Left renal cortex interstitium (tissue), 4 donors: ENCODE measurements at places on chromosomes 6 and 20. TPM values are rescaled to one million over a fixed set of nuclear protein-coding genes. Genes with fewer than 3 reads are reported as not detected.

Gene BACH2
- 9.5 TPM for polyA plus RNA-seq

Gene ARFGEF3
- polyA plus RNA-seq: 6.5 TPM

Gene RAB44
- not detected for polyA plus RNA-seq

Gene ZNF831
- polyA plus RNA-seq: 0.09 TPM

Gene SIRPB1
- 1.7 TPM for polyA plus RNA-seq

Gene BCKDHB
- 33.1 TPM for polyA plus RNA-seq

Gene AVP
- polyA plus RNA-seq: 0.46 TPM

Gene MOG
- polyA plus RNA-seq: not detected

Gene TP53RK
- polyA plus RNA-seq: 20.0 TPM

Gene SLC35F1
- polyA plus RNA-seq: 3.1 TPM

Gene TSHZ2
- polyA plus RNA-seq: 14.2 TPM

DNA sequence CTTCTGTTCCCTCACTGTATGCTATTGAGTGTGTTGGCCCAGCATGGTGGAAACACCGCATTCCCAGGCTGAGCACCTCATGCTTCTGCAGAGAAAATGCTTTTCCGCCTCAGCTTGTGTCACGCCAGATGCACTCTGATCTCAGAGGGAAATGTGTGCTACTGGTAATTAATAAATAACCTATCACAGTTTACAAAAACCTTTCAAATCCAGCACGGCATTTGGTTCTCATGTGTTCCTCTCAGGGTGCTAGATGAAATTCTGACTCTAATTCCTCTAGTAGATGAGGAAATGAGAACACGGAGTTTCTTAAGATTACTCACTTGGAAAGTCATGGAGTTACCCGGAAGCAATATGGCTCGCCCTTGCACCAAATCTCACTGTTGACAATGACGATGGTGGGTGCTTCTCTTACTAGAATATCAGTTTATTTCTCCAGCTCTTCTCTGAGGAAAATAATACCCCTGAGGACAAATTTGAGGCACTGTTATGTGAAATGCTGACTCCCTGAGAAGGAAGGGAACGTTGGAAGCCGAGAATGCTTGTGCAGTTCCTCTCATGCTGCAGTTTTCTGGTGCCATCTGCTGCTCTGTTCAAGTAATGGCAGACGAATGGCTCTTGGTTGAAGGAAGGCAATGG is 116.6 kb downstream of the RNF144B start:
- no peak for DNase-seq

DNA sequence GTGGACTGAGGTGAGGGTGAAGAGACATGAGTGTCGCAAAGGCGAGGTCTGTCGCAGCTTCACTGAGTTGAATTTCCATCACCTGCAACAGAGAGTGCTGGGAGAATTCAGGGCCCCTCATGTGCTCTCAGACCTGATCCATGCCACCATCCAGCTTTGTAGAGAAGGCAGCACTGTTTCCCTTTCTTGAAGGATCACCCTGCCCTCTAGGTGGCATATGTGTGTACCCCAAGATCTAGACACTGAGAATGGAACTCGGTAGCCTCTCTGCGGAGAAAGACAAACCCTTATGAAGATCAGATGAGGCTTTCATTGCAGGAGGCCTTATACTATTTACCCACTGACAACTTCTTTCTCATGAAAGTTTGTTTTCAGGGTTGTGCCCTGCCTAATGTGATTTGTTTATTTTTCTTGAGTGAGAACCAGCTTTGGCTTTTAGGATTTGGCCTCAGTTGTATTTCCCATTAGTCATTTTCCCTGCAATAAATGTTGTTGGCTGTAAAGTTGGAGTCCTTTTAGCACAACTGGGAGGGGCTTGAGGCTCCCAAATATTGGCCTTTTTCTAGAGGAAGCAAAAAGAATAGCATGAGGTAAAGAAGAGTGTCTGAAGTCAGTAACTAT is 811.3 kb downstream of the DHX35 start:
- no peak for DNase-seq

- DNase-seq: no peak
These were observed 42.1 kb upstream of the FAM83D start for GRCh38 chr20:38883981-38884733.

- DNase-seq: no peak
These were observed 16.8 kb downstream of the SRSF3 start for GRCh38 chr6:36610956-36611336.

- DNase-seq: no peak
These were observed 4.7 kb downstream of the SNRNP48 start for GRCh38 chr6:7594579-7595125.

GRCh38 chr6:130047088-130047995 is 29.0 kb downstream of the L3MBTL3 start:
- DNase-seq: no peak

DNA sequence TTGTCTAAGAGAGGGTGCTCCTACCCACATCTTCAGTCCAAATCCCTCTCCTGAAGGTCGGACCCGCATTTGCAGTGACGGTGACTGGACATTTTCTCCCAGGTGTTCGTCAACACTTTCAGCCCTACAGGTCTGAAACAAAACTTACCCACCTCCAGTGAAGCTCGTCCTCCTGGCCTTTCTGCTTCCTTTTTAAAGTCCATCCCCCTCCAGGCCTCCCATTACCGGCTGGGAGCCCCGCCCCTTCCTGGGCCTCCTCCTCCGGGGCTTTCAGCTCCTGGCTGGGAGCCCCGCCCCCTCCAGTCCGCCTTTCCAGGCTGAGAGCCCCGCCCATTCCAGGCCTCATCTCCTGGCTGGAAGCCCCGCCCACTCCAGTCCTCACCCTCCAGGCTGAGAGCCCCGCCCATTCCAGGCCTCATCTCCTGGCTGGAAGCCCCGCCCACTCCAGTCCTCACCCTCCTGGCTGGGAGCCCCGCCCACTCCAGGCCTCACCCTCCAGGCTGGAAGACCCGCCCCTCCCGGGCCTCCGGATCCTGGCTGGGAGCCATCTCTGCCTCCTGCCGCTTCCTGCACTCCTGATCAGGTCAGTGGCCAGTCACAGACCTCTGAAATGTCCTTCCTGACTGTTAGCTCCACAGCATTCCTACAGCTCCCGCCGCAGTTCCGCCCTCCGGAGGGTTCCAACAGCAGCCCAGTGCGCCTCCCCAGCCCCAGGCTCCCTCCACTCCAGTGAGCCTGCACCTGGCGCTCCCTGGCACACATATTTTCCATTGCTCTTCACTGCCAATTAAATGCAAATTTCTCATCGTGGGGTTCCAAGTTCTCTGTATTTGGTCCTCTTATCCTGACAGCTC is 98.5 kb downstream of the LY86 start:
- no peak for DNase-seq

DNA sequence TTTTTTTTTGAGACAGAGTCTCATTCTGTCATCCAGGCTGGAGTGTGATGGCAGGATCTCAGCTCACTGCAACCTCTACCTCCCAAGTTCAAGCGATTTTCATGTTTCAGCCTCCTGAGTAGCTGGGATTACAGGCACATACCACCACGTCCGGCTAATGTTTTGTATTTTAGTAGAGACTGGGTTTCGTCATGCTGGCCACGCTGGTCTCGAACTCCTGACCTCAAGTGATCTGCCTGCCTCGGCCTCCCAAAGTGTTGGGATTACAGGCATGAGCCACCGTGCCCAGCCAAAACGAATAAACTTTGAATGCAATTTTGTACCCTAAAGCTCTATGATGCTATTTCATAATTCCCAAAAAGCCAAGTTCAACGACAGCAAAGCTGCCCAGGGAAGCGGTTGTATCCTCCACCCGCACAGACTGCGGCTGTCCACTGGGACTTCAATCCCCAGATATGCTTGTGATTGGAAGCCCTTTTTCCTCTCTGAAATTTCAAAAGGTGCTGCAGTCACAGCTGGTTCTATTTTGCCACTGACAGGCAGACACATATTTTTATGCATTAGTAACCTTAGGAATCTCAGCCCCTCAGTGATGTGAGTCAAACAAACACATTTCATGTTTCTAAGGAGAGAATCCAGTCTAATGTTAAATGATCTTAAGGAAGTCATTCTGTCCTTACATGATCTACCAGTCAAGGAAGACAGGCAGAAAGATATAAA is 8.7 kb upstream of the RAMACL start:
- no peak for DNase-seq
